ENCODE measurements at places on chromosomes 11 and 22.
A peak's percentile ranks its signal among the peaks of the same experiment; 100 is the strongest.

DNA sequence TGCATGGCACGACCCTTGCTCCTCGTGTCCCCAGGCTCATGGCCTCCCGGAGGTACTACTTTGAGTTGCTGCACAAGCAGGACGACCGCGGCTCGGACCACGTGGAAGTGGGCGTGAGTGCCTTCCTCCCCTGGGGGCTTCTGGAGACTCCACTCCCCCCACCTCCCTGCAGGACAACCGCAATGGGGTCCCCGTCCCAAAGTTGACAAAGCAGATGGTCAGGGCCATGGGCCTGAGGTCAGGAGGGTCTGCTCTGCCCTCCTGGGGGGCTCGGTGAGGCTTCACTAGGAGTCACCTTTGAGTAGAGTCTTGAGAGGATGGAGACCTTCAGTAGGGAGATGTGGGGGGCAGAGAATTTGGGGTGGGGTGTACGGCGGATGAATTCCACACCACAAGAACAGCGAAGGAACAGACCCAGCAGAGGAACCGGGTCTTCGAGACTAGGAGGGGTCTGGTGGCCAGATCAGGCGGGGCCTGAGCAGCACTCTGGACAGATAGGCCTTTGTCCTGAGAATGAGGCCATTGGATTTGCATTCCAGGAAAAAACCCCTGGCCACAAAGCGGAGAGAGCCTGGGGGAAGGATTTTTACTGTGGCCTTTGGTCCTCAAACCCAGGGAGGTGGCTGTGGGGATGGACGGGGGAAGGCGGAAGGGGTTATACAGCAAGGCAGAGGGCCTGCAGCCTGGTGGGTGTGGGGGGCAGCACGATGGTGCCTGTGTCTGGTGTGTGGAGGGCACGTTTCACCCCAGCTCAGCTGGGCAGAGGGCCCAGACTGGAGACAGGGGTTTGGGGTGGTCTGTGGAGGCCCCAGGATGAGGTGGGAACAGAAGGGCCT, 4.6 kb downstream of the B4GALNT4 start:
- DNase-seq: peak; percentile 47

DNA sequence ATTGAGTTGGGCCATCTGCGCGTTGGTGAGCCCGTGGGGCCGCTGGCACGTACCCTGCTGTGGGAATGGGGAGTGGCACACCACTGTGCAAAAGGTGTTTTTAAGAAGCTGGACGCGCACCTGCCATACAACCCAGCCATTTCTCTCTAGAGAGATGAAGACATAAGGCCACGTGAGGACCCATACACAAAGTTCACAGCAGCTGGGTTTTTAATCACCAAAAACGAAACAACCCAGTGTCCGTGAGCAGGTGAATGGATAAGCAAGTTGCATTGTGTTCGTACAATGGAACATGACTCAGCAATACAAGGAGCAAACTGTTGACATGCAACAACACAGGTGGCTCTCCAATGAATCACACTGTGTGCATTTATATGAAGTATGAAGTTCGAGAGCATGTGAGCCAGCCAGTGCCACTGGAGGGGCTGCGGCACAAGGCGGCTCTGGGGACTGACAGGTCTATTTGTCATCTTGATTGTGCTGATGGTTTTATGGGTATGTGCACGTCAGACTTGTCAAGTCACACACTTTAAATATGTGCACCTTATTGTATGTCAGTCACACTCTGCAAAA, 30.6 kb upstream of the PANX2 start:
- DNase-seq: no peak

GRCh38 chr11:125139778-125140177, 24.8 kb upstream of the PKNOX2 start:
- no peak for DNase-seq

GRCh38 chr11:128513915-128514681, 73.3 kb downstream of the ETS1 start:
- no peak for DNase-seq

DNA sequence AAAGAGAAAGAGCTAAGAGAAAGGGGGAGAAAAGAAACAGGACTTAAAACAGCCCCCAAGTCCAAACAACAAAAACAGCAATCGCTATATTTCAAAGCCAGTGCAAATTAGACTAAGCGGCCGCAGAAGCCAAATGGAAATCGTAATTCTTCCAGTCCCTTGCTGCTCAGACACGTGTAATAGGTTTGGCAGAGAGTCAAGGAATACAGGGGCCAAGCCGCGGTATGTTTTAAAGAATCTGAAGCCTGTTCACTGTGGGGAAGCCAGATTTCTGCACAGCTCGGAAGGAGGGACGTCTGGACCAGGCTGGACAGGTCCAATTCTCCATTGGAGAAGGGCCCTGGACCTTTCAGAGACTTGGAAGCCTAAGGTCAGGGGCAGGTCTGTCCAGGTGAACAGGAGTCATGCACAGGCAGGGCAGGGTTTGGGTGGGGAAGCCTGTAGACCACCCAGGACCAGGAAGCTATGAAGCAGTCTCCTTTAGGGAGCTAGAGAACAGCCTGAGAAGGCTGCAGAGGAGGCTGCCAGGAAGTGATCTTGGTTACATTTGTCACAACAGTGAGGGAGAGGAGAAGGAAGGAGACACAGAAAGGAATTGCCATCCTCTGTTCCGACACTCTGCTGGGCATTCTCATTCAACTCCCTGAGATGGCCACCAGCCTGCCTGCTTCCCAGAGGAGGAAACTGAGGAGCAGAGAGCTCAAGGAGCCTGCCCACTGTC, 265.5 kb upstream of the ISX start:
- DNase-seq: no peak

GRCh38 chr11:107467696-107468095, 10.1 kb upstream of the CWF19L2 start:
- DNase-seq: no peak

GRCh38 chr11:40606800-40607199, 852.7 kb downstream of the LRRC4C start:
- DNase-seq: no peak

DNA sequence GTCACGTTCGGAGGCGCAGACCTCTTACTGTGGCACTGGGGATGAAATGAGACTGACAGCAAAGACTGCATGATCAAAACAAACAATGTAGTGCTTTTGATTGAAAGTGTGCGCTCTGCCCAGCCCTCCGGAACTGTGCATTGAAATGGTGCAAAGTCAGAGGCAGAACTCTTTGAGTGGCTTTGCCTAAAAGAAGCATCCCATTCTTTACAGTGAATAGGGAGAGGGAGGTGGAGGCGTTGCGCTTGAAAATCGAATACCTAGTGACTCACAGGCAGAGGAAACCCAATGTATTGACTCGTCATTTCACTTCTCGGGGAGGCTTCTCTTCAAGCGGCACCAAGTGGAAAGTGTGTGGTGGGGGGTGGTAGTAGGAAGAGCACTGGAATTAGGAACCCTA, 10.9 kb downstream of the RCN1 start:
- DNase-seq: no peak

GRCh38 chr22:46104881-46105493, 45.3 kb upstream of the PPARA start:
- DNase-seq: no peak

Data from midbrain (tissue), 1 donor.